Posterior cingulate gyrus (tissue), 11 donors: ENCODE measurements at places on chromosomes 2 and 18.
A peak's percentile ranks its signal among the peaks of the same experiment; 100 is the strongest.

- no peak for DNase-seq
Observed at GRCh38 chr2:25912851-25913695, 34.8 kb upstream of the ASXL2 start.

DNA sequence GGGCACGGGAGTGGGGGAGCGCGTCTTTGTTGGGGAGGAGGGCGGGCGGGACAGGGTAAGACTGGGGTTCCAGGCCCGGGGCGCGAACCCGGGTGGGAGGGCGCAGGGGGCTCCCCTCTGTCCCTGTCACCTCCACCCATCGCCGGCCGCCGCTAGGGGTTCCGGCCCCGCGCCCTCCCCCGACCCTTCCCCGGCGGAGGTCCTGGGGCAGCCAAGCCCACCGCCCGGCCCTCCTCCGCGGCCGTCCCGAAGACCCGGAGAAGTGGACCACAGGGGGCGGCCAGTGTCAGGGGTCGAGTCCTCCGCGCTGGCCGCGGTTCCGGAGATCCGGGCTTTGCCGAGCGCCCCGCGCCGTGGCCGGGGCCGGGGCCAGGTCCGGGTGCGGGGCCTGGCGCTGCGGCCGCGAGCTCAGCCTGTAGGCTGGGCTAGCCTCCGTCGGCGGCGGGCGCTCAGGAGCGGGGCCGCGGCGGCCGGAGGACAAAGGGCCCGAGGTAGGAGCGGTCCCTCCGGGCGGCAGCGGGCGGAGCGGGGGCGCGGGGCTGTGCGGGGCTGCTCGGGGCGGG is 16.6 kb upstream of the E2F6 start:
- no peak for DNase-seq

DNA sequence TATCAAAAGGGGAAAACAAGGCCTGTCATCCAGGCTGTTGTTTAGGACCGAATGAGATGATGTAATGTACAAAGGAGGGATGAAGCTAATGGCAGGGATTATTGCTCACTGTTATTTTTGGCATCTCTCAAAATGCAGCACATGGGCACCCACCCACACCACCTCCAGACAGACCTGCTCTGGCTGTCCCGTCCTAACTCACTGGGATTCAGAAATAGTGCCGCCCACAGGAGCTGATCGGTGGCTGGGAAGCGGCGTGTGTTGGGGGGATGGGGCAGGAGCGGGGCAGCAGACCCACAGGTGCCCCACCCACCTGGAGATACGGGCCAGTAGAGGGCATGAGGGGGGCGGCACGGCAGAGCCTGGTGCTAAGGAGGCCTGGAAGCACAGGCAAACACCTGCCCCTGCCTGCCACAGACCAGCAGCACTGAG is 52.2 kb downstream of the CRACDL start:
- DNase-seq, result peak; percentile 37

DNA sequence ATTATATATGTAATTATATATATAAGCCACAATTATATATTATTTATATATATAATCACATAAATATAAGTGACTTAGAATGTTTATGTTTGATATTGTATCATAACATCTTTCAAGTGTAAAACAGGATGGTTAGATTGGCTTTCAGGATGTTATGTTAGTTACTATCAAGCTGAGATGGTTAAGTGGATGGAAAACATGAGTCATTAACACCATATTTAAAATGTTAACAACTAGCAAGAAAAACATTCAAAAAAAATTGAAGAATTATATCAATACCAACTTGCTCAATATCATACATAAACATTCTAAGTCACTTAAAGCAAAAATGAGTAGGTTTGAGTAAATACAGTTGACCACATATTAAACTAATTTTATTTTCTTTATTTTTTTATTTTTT is 21.8 kb upstream of the RAB27B start:
- no peak for DNase-seq

DNA sequence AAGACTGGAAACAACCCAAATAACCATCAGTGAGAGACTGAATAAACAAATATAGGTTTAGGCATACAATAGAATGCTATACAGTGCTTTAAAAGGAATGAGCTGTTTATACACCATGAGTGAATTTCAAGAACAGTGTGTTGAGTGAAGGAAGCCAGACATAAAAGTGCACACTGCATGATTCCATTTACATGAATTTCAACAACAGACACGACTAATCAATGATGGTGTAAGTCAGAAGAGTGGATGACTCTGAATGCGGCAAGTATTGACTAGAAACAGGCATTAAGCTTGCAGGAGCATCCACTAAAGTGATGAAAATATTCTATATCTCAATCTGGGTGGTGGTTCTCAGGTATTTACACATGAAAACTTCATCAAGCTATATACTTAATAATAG is 142.7 kb upstream of the SLC39A10 start:
- DNase-seq, result no peak

DNA sequence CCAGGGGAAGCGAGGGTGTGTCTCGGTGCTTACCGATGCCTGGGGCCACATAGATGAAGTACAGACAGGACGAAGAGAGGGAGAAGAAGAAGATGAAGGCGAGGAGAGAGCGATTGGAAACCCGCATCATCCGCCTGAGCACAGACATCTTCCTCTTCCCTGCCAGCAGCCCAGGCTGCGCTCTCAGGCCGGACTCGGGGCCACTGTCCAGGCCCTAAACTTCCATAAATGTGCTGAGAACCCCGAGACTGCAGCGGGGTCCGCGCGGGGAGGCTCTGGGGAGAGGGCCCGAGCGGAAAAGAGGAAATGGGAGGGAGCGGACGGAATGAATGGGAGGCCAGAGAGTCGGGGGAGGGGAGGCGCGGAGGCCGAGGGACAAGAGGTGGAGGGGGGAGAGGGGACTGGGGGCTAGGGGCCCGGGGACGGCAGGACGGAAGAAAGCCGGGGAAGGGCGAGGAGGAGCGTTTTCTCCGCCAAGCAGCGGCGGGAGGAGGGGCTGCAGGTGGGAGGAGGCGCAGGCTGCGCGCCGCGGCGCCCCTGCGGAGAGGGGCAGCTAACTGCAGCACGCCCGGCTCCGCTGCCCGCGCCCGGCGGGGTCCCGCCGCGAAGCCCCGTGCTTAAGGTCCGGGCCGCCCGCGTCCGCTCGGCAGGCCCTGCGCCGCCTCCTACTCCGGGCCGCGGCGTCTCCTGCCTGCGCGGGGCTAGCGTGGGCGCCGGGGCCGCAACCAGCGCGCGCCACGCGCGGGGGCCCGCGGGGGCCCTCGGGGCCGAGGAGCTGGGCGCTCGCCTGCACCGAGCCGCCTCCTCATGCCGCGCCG is at the start of gene B4GALT6:
Gene B4GALT6, minus strand, starts transcription at position 303 of the 818 bp plus-strand sequence. Its CDS starts 155 bp downstream, at position 148.
- DNase-seq, result peak; percentile 24

DNA sequence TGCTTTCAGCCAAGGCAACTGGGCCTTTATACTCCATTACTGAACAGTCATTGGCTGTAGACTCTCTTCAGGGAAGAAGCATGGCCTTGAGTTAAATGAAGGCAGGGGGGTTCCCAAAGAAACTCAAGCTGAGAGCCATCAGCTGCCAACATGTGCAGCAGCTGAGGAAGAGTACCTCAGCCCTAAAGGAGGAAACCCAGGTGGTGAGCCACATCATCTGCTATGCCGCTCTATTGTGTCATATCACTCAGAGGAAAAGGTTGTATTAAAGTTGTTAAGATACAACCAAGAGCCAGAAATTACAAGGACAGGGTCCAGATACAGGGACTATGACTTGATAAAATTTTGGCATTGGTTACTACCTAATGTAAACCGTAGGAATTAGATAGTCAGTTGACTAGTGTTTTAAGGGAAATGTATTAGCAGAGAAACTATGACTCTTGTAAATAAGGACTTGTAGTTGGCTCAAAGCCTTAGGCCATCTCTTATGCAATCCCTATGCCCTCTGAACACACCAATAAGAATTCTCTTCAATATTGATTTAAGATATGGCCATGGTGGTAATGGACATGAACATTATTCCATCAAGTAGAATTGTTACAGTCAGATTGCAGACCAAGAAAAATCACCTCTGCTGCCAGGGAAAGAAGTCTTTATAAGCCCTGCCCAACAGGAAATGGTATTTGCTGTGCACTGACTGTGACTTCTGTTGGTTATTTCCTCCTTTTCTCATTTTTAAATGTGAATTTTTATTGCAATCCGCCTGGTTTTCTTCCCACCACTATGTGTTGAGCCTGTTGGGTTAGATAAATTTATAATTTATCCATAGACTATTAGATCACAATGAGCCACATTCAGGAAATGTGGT is 9.2 kb upstream of the LRPPRC start:
- DNase-seq, result no peak
